ENCODE measurements at places on chromosomes 16 and 17.
A peak's percentile ranks its signal among the peaks of the same experiment; 100 is the strongest.

DNA sequence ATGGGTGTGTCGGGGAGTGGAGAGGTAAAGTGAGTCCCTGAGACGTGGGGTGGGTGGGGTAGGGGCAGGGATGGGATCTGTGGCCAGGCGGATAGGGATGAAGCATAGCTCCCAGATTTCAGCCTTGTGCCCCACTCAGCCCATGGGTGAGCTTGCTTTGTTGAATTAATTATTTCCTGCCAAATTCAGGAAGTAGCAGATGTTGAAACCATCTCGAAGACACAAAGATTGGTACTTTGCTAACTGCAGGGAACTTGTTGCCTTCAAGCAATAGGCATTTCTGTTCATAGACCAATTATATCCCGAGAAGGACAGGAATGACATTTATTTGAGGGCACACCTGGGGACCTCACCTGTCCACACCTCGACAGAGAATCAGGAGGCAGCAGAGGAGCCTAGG, 11.0 kb upstream of the C16orf74 start:
- no peak for DNase-seq

GRCh38 chr16:9706217-9706836, 475.9 kb downstream of the GRIN2A start:
- no peak for DNase-seq

- DNase-seq, result no peak
Observed at GRCh38 chr17:50203604-50204345, 2.3 kb upstream of the COL1A1 start.

DNA sequence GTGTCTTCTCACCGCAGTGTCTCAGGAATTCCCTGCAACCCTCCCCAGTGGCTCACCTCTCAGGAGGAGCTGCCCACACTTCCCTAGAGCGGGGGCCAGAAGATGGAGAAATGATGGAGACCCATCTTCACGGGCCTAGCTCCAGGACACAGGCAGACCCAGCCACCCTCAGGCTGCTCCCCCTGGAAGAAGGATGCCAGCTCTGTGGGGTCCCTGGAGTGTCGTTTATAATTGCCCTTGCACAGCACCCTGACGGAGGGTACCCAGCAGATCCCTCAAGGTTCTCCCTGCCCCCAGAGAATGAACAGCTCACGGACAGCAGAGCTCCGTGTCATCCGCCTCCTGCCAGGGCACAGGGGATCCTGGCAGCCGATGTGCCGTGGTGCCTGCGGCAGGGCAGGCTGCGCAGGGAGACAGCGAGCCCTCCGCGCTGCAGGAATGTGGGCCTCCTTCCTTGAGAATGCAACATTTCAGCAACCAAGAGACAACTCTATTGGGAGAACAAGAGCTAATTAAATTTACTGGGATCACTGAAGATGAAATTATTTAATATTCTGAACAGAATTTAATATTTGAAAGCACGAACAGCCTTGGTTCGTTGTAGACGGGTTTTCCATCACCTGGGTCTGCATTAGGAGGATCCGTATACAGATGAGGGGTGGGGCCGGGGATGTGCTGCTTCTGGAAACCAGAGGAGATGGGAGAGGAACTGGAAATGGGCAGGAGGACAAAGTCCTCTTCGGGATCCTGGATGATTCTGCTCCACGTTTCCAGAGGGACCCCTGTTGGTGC, 21.0 kb upstream of the RBFOX3 start:
- no peak for DNase-seq

GRCh38 chr17:44374306-44375195, 10.9 kb upstream of the FAM171A2 start:
- peak; percentile 87 for DNase-seq

DNA sequence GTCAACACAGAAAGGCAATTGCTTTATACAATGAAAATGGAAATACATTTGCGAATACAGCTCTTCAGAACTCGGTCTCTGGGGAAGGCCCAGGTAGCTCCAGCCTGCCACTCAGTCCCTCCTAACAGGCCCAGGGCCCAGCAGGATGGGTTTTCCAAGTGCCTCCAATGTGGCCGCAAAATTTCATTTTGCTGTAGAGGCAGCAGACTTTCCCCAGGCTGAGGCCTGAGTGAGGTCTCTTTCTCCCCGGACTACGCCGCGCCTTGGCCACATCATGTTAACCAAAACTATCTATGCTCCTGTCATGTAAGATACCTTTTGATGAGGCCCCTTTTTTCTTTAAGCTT, 606.0 kb upstream of the SALL1 start:
- DNase-seq, result no peak

- DNase-seq, result peak; percentile 96
Observed at GRCh38 chr17:30344283-30345088, 10.6 kb upstream of the TMIGD1 start.

- peak; percentile 70 for DNase-seq
Observed at GRCh38 chr16:3182608-3183444, 5.2 kb upstream of the OR1F1 start.

DNA sequence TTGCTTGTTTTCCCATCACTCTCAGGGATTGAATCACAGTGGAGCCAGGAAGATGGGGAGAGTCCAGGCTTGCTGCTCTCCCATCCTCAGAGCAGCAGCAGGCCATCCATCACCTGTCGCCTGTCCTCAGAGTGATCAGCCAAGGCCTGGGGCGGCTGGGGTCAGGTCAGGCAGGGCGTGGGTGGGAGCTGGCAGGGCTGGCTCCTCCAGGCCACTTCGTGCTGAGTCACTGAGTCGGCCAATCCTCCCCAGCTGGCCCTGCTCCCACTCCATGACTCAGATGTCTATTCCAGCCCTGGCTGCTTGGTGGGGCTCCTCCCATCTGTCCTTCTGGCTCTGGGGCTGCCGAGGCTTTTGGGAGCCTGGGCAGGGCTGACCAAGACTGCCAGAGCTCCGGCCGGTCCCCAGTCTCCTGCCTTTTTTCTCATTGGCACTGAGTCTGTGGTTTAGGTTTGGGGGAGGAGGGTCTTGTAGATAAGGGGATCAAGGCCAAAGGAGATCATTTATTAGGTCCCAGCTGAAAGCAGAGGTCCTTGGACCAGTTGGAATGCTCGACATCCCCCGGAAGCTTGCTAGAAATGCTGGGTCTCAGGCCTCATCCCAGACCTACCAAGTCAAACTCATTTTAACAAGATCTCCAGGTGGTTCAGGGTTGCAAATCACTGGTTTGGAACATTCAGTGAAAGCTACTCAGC, 72.7 kb downstream of the ABCC1 start:
- DNase-seq, result peak; percentile 88

DNA sequence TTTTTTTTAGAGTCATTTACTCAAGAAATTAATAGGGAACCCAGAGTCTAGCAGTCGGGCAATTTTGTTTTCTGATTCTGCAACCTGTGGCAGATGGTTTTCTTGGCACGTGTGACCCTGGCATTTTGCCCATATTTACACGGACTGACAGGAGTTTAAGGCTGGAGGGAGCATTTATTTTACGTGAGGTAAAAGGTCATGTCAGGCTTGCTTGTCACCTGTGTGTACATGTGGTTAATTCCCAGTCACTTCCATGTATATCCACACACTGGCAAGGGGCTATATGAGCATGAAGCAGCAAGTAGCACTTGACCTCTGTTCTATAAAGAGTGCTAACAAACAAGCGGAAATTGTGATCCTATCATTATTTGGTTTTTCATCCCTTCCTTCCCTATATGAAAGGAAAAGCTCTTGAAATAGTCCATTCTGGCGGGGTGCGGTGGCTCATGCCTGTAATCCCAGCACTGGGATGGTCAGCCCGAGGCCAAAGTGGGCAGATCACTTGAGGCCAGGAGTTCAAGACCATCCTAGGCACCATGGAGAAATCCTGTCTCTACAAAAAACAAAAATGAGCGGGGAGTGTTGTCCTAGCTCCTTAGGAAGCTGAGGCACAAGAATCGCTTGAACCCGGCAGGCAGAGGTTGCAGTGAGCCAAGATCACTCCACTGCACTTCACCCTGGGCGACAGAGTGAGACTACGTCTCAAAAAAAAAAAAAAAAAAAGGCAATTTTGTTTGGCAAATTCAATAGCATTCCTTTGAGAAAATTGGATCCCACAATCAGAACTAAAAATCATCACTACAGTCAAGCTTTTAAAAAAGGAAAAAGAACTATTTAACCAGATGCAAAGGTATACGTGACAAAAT, 2.1 kb downstream of the SPAG9 start:
- DNase-seq, result peak; percentile 77
